Vagina (tissue), 2 donors: ENCODE measurements at places on chromosomes 4 and X.
A peak's percentile ranks its signal among the peaks of the same experiment; 100 is the strongest.

DNA sequence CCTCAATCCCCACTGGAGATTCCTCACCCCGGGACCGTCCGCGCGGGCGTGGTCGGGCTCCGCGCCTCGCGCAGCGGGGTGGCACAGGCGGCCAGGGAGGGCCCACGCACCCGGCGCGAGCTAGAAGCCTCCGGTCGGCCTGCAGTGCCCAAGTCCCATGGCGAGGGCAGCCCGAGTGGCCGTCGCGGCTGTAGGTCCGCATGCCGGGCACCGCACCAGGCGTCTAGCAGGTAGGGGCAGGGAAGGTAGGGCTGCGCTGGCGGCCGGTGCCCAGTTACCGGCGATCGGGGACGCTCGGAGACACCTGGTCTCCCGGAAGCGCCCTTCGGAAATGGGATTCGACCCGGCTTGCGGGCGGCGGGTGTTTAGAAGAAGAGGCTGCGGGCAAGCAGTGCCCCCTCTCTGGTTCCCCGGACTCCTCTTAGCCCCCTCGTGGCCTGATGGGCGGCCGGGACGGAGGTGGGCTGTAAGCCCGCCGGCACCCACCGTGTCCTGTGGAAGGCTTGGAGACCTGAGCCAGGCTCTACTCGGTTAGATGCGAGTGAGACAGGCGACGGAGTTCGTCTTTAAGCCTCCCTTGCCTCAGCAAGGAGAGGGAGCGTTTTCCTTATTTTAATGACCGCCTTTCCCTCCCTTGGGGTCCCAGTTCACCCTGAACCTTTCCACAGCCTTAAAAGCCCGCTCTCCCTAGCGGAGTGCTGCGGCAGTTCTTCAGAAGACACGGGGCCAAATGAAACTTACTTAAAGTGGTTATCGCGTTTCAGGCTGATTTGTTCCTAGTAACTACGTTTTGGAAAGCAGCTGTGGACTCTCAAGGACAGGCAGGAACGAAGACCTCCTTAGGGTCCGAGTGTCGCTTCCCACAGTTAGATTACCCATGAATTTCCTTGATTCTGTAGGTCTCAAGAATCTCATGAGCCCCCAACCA is 821 bp downstream of the SLITRK2 start:
- no peak for DNase-seq

- DNase-seq = no peak
Measured at GRCh38 chr4:110106931-110107296, 91.5 kb downstream of the ELOVL6 start.

- no peak for DNase-seq
Measured at GRCh38 chrX:75151827-75152592, 4.1 kb downstream of the ABCB7 start.

- DNase-seq = no peak
Measured at GRCh38 chr4:14400307-14400706, 602.0 kb upstream of the CPEB2 start.

GRCh38 chr4:25839687-25840086 is 23.1 kb downstream of the SEL1L3 start:
- DNase-seq = no peak

DNA sequence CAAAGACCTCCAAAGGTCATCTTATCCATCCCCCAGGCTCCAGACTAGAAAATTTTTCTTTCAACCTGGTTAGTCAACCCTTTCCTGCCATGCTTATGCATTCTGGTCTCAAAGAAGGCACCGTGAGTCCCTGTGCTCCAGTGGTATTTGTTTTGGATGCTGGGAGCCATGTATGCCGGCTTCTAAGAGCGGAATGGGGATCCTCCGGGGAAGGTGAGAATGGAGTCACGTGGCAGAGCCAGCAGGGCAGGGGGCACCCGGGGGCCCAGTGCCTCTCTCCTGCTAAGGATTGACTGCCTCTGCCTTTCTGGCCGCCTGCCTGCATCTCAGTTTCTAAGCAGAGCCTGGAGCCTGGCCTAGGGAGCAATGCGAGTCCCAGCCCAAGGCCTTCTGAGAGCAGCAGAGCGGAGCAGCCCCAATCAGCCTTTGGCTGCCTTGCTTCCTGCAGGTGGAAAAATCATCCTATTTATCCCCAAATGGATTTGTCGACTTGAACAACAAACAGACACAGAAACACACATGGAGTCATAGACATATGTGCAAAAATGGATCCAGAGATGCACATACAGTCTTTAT is 141.0 kb downstream of the PJA1 start:
- DNase-seq = no peak

DNA sequence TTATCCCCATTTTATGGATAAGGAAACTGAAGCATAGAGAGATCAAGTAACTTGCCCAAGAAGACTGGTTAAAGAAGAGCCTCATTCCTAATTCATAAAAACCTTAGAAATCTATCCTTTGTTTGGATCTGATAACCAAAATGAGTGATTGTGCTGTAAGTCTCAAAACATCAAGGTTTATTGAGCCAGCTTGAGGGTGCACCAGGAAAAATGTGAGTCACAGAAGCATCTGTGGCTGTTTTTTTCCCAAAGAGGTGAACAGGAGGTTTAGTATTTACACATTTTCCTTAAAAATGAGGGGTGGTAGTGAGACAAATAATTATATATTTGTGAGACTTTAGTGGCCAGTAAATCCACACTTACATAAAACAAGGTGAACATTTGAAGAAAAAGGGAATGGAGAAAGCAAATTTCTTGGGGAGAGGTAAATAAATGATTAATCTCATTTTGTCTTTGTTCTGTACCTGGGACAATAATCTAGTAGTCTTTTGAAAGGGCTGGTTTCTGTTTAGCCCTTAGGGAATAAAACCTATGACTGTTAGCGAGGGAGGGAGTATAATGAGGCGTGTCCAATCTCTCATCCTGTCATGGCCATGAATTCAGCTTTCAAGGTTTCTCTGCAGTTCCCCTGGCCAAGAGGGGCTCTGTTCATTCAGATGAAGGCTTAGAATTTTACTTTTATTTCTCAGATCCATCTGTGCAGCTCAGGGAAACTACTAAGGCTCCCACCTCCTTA is 12.2 kb upstream of the FMR1 start:
- no peak for DNase-seq

DNA sequence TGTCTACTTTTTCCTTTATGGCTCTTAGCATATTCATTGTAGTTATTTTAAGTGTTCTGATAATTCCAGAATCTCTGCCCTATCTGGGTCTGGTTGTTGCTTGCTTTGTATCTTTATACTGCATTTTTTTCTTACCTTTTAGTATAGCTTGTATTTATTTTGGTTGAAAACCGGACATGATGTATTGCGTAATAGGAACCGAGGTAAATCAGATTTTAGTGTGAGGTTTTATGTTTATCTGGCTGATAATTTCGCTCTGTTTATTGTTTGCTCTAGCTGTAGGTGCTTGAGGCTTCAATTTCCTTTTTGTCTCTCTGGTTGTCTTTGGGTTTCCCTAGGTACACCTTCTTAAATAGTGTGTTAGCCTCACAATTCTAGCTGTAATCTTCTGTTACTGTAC is 263.8 kb upstream of the LCORL start:
- DNase-seq = no peak

GRCh38 chr4:25347971-25348370 is 29.1 kb upstream of the ANAPC4 start:
- DNase-seq = no peak

DNA sequence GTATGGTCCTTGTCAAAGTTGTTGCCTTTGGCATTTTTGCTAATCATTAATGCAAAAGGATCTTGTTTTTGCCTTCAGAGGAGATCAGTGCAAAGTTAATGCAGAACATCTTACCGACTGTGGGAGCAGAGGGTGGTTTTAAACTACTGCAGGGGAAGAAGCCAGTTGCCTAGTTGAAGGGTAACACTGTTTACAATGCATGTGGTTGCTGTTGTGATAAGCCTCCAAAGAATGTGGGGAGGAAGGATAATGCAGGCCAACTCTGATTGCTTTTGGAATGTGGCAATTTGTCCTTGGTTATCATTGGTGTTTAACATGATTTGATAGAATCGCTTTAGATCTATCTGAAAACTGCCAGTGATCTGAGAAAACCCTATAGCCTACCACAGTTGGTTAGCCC is 204.3 kb upstream of the TLL1 start:
- DNase-seq = no peak

DNA sequence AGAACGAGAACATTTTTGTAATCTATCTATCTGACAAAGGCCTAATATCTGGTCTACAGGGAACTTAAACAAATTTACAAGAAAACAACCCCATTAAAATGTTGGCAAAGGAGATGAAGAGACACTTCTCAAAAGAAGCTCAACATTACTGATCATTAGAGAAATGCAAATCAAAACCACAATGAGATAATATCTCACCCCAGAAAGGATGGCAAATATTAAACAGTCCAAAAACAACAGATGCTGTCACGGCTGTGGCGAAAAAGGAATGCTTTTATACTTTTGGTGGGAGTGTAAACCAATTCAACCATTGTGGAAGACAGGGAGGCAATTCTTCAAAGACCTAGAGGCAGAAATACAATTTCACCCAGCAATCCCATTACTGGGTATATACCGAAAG is 2284.8 kb downstream of the ARAP2 start:
- no peak for DNase-seq

DNA sequence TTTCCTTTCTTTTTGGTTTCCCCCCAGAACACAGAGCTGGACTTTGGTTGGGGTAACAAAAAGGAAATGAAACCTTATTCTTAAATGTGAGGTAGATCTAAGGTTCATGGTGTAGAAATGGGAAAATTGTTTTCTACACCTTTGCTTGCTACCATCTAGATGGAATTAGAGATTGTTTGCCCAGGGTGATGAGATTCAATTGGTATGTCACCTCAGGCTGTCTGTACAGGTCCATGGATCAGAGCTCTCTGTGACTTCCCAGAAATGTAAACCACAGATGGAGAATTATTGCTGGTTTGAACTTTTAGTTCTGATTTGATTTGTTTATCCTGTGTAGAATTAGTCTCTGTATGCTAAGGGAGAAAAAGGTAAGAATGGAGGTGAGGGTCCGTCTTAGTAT is 146.7 kb downstream of the PCDH7 start:
- DNase-seq = no peak

DNA sequence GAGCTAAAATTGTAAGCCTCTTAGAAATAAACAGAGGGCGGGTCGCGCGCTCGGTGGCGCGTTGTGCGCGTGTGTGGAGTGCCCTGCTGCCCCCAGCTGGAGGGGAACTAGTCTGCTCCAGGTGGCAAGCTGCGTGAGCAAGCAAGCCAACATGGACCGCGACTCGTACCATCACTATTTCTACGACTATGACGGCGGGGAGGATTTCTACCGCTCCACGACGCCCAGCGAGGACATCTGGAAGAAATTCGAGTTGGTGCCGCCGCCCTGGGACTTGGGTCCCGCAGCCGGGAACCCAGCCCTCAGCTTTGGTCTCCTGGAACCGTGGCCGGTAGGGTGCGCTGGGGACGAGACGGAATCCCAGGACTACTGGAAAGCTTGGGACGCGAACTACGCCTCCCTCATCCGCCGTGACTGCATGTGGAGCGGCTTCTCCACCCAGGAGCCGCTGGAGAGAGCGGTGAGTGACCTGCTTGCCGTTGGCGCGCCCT is 66.1 kb downstream of the DNAAF6 start:
- no peak for DNase-seq

- DNase-seq = no peak
Measured at GRCh38 chr4:138223231-138223910, 18.8 kb downstream of the SLC7A11 start.

- DNase-seq = no peak
Measured at GRCh38 chr4:77308843-77309242, 151.8 kb downstream of the CCNG2 start.

GRCh38 chrX:6505960-6506359 is 29.0 kb downstream of the VCX3A start:
- DNase-seq = no peak

- no peak for DNase-seq
Measured at GRCh38 chrX:24877854-24878650, 137.7 kb downstream of the ARX start.

- peak; percentile 65 for DNase-seq
Measured at GRCh38 chr4:184937745-184938144, 80.5 kb upstream of the HELT start.

DNA sequence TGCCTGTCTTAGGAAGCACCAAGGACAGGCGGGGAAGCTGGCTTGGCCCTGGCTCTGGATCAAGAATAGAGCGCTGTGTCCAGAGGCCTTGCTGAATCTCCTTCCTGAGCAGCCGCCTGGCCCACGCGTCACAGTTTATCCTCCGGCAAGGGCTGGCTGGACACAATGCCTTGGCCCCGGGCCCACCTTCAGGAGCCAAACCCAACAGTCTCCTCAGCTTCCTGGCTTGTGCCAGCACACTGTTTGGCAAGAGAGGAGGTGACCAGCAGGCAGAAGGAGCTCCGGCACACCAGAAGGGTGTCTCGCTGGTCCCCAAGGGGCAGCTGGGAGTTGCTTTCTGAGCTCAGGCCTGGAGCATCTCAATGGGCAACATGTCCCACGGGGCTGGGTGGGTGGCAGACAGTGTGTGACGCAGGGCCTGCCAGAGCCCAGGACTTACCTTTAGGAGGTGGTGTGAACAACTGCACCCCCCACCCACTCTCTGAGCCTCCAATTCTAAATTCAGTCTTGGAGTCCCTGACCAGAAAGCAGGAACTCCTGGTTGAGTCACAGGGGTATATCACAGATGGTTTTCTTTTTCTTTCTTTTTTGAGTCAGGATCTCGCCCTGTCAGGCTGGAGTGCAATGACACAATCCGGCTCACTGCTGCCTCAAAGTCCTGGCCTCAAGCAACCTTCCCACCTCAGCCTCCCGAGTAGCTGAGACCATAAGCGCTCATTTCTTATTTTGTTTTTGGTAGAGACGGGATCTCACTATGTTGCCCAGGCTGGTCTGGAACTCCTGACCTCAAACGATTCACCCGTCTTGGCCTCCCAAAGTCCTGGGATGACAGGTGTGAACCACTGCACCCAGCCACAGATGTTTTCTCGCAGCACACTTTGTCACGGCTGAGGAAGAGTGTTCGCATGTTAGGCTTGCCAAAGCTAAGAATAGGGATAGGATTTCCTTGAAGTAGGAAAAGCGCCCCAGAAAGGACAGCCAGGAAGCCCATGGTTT is 361.2 kb downstream of the BCOR start:
- no peak for DNase-seq

DNA sequence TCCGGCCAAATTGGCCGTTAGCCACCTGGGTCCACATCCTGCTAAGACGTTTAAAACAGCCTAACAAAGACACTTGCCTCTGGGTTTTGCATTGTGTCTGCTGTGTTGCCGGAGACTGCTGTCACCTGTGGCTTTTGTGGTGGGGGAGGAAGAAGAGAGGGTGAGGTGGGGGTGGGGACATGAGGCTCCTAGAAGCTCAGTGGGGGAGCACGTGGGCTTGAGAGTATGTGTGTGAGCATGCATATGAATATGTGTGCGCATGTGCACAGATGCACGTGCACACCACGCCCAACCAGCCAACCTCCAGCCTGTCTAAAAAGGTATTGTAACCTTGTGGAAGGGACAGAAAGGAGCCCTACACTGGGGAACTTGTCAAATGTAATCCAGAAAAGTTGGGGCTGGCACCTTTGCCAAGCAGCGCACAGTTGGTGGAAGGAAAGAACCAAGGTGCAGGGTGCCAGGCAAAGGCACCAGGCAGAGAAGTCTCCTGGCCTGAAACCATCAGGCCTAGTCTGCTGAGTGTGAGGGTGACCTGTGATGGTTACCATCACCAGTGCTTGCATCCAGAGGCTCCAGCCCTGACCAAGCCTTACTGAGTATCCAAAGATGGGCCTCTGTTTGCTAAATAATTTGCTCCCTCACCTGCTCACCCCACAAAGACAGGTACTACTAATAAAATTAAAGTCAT is 10.1 kb upstream of the SASH3 start:
- DNase-seq = no peak

- no peak for DNase-seq
Measured at GRCh38 chrX:146278381-146278780, 460.8 kb downstream of the SLITRK2 start.
